ENCODE measurements at places on chromosomes 12 and 14.

- DNase-seq = no peak
Measured at GRCh38 chr14:25759256-25759655, 709.3 kb upstream of the STXBP6 start.

DNA sequence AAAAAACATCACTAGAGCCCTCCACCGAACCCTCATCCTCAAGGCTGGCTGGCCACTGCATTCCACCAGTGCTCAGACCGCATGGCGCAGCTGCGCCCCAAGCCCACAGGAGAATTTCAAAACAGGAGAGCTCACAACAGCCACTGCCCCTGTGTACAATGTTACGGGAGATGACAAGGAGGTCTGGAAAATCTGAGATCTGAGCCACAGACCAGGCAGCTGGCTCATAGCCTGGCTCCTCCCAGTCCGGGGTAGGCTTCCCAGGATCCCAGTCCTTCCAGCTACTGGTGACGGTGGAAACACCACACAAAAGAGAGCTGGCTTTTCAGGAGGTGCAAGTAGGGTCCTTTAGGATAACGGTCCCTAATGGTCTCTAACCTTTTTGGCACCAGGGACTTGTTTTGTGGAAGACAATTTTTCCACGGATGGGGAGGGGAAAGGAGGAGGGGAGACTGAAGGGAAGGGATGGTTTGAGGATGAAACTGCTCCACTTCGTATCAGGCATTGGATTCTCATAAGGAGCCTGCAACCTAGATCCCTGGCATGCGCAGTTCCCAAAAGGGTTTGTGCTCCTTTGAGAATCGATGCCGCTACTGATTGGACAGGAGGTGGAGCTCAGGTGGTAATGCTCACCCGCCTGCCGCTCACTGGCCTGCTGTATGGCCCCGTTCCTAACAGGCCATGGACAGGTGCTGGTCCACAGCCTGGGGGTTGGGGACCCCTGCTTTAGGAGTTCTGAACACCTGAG, 23.0 kb upstream of the NRDE2 start:
- no peak for DNase-seq

DNA sequence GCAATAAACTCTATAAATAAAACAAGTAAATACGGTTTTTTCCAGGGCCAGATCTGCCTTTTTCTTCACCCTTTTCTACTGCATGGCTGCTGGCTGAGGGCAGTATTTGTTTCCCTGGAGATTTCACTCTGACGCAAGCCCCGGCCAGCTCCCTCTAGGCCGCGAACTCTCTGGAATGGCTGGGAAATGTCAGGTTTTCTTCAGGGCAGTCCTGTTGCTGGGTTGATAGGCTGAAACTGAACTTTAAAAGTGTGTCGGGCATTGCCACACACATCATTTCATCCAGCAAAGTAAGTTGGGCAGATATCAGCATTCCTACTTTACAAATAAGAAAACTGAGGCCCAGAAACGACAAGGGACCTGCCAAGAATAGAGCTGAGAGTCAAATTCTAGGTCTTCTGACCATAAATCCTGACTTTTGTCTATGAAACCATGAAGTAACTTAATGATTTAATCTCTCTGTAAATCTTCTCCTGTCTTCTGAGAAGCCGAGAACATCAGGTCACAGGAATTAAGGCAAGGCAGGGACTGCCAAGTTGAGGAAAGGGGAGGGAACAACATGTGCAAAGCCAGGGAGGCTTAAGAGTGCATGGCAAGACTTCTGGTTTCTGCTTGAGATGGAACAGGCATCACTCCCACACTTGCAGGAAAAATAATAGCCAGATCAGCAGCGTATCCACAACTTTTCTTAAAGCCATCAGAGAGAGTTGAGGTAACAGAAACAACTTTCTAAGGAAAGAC, 205.0 kb upstream of the CCDC196 start:
- no peak for DNase-seq

DNA sequence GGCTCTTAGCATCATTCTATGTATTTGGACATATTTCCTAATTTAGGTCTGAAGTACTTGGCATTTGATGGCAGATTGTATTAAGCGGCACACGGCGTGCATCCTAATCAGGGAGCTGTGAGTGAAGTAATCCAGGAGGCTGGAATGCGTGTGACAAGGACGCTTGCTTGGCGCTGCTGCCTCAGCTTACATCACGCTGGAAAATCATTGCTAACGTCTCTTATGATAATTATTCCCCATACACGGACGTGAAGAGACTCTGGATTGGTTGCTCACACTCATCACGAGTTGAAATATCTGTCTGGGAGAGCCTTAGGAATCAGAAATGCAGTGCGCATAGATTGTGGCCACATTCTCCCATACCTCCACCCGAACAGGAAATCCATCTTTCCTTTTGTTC, 85.3 kb downstream of the FBXW8 start:
- no peak for DNase-seq

DNA sequence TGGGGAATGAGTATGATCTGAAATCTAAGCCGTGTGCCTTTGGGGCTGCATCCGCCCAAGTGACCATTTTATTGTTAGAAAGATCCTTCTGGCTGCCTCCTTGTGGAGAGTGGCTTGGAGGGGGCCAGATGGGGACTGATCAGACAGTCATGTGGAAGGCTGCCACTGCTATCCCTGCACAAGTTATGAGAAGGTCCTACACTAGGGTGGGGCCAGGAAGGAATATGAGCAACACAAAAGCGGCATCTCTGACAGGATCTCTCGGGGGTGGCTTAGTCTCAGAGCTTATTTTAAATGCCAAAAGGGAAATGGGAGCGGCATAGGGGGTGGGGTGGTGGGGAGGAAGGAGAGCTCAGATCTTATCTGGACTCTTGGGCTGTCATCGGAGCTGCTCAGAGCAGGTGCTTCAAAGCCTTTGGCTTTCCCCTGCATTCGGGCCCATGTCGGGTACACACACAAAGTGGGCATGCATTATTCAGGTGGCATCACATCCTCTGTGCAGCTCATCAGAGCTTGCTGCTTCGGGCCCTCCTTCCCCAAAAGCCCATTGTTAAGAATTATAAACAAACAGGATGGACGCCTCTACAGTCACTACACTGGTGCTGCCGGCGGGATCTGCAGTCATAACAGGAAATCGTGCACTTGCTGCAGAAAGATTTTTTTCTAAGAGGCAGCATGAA, 805.4 kb downstream of the VRK1 start:
- peak; percentile 69 for DNase-seq

GRCh38 chr12:26340649-26341048, 145.3 kb downstream of the SSPN start:
- no peak for DNase-seq

GRCh38 chr14:24458736-24459135, 16.2 kb upstream of the SDR39U1 start:
- no peak for DNase-seq

DNA sequence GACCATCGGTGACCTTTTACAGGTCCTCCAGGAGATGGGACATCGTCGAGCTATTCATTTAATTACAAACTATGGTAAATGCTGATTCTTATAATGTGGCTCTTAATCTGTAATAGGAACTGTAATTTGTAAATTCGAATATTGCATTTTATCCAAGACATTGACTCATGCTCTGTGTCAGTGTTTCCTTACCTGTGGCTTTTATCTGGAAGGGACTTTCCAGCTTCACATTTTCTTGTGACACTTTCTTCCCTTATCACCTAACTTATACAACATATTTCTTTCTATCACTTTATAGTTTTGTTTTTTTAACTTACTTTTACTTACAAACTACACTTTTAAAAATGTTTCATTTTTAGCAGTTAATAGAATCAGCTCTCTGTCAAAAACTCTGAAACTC, 14.8 kb downstream of the IRAK3 start:
- DNase-seq = no peak

DNA sequence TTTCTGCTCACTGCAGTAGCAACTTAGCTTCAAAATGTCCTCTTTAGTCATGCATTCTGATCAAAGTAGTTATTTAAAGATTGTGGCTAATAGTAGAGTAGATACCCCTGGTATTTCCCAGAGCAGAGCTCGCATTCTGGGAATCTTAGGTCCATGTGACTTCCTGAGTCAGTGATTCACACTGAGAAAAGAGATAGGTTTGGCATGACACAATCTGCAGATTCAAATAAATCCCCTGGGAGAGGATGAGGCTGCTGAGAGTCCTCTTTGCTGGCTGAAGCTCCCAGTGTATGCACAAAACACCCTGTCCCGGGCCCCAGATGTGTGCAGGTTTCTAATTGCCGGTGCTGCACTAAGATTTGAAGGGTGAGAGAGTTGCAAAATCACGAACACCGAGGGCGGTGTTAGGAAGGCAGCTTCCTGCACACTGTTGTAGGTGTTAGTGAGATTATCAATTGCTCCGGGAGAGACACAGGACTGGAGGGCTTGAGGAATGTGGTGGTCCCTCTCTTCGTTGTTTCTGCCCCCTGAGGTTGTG, 233.2 kb downstream of the NRXN3 start:
- no peak for DNase-seq

DNA sequence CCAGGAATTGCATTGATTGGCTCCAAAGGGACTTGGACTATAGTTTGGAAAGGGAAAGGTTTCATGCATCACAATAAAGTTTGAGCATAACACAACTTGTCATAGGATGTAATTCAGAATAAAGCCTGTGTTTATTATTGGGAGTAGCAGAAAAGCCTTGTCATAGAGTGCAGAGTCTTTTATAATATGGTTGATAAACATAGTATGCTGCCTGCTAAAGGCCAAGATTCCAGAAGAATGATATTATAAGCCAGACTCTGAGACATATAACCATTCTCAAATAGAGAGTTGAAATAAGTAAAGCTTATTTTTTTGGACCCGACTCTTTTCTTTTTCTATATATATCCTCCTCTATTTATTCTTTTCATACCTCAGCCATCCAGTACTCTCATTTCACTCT, 207.3 kb downstream of the LRIG3 start:
- DNase-seq = no peak

DNA sequence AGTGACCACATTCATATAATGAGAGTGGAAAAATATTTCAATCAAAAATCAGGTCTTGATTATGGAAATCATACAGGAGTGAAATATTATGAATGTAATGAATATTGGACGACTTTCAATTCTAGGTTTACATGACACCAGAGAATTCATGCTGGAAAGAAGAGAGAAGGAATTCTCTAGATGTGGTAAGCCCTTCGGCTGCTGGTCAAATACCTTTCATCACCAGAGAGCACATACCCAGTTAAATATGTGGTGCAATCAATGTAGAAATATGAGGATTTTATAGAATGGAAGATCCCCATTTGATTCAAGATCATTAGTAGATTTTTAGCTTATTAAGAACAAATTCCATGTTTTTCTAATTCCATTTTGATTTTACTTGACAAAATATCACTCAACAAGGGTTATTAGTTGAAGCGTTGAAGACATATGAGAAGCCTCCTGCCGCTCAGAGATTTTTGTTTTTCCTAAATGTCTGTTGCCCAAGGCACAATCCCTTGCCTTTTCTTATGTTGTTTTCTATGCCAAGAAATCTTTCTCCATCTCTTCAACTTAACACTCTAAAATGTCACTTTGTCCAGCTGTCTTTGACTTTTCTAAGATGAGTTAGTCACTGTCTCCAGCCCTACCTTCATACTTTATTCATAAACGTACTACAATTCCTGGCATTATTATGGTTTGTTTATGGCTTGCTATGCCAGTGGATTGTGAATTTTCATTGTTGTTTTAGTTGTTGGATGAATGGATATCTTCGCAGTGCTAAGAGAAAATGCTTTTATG, 72.8 kb upstream of the ZDHHC17 start:
- no peak for DNase-seq

DNA sequence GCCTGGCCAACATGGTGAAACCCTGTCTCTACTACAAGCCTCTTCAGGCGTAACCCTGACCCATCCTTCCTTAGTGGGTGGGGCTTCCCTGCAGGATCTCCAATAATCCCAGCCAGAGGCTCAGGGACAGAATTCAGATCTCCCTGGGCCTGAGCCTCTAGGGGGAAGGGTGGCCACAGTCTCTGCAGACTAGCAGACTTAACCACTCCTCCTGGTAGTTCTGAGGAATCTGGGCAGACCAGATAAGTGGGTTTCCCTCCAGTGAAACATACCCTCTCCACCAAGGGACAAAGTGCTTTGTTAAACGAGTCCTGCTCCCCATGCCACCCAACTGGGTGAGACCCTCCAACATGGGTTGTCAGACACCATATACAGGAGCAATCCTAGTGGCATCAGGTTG, 36.6 kb upstream of the TRIM9 start:
- no peak for DNase-seq

DNA sequence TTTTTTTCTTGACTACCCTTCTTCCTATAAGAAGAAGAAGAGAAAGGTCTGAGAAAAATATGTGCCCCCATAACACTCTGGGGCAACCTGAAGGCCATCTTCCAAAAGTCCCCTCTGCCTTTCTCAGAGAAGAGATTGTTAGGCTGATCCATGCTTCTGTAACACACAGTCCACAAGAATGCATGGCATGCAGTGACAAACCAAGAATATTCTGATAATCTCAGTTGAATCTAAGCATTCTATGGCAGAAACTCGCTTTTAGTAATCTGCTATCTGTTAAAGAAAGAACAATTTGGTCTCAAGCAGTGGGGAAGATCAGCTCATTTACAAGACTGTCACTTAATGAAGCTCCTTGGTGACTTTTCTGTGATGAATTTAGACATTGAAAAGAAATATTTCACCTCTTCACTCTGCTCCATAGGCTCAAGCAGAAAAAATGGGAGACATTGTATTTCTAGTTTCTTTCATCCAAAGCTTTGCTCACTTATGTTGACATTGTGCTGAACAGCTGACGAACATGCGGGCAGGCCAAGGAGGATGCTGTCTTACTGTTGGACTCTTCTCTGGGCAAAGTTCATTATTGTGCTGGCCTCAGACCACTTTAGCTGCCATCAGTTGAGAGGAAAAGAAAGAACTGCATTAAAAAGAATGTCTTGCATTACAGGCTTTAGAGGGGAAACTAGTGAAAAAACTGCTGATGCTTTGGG, 957.1 kb downstream of the DIO2 start:
- no peak for DNase-seq

DNA sequence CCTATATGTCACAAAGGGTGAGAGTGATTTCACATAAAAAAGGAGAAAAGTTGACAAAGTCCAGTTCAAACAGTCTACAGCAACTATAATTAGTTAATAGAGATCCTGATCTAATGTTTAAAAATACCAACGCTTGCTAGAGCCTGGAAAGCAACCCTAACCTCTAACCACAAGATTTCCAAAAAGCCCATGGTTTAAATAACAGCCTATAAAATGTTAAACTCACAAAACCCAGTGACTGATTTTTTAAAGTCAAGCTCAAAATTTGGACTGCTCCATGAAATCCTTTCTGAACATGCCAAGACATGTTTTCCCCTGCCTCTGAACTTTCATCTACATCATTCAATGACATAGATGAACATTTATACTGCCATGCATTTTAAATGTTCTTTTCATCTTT, 81.6 kb downstream of the PLEKHG7 start:
- no peak for DNase-seq

DNA sequence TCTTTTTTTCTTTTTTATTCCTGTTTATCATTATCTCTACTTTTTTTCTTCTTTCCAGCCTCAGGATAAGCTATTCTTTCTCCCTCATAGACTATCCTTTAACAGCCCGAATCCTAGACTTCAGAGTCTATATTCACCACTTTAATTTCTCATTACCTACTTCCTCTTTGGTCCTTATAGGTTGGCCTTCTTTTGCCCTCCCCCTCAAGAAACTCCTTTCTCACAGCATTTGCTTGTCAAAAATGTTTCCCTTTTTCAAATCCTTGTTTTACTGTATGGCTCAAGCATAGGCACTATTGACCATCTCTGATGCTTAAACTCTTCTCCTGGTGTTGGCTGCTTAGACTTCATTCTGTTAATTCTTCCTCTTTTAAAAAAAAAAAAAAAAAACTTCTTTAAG, 52.5 kb downstream of the KIAA0586 start:
- DNase-seq = no peak

GRCh38 chr12:85713373-85713772, 122.8 kb downstream of the RASSF9 start:
- no peak for DNase-seq

- DNase-seq = peak; percentile 38
Measured at GRCh38 chr12:47078733-47079467, 521 bp upstream of the PCED1B start.
